Ovary (tissue), 10 donors: ENCODE measurements at places on chromosomes 3 and 15. TPM values are rescaled to one million over a fixed set of nuclear protein-coding genes. Genes with fewer than 3 reads are reported as not detected.

GRCh38 chr3:150247441-150247840 is 160.7 kb upstream of the TSC22D2 start:
- no peaks in the 10 kb centered on the region for H3K36me3 ChIP-seq
- no peak overlapping the region for H3K27ac ChIP-seq

DNA sequence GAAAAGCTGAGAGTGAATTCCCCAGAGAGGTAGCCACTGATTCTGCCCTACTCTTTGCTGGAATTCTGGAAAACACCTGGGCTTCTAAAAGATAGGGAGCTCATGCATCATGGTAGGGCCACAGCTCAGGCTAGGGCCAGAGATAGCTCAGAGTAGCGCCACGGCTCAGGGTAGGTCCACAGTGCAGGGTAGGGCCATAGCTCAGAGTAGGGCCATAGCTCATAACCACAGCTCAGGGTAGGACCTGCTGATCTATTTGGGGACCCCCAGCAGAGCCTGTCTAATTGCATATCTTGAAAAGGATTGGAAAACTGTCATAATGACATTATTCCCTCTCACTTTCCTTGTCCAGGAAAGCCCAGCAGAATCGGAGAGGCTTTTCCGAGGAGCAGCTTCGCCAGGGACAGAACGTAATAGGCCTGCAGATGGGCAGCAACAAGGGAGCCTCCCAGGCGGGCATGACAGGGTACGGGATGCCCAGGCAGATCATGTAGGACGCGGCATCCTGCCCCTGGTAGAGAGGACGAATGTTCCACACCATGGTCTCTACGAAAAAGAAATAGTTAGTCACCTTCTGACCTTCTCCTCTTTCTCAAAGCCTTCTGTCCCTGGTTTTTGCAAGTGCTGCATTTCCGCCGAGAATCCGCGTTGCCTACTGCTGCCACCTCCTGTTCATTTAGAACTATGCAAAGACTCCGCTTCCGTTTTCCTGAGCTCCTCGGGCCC is 14.5 kb downstream of the TAGLN3 start:
- peaks cover 3% of the 10 kb centered on the region for H3K4me1 ChIP-seq
- no peak overlapping the region for H3K4me3 ChIP-seq
- H3K27me3 ChIP-seq: no peaks in the 10 kb centered on the region

- no peak for DNase-seq
- H3K27me3 ChIP-seq: no peaks in the 10 kb centered on the region
- no peak overlapping the region for H3K4me3 ChIP-seq
- H3K36me3 ChIP-seq: no peaks in the 10 kb centered on the region
These were observed 39.9 kb upstream of the LRTM1 start for GRCh38 chr3:54967731-54968161.

DNA sequence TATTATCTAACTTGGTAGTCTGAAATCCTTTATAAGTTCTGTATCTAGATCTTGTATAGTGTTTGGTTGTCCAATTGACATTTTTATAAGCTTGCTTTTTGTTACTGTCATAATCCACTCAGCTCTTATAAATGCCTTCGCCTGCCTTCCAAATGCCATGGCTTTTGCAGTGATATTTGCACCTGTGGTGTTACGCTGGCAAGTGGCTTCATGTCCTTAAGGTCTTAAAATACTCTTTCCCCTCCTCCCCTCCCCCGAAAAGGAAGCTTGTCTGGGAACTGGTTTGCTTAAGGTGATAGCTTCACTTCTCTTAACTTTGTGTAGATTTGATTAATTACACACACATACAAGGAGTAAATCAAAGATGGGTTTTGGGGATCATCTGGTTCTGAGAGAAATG is 62.0 kb downstream of the ABHD2 start:
- no peak for DNase-seq
- H3K4me3 ChIP-seq: no peak overlapping the region
- H3K27ac ChIP-seq: no peak overlapping the region
- H3K4me1 ChIP-seq: peaks cover 2% of the 10 kb centered on the region
- H3K27me3 ChIP-seq: no peaks in the 10 kb centered on the region

DNA sequence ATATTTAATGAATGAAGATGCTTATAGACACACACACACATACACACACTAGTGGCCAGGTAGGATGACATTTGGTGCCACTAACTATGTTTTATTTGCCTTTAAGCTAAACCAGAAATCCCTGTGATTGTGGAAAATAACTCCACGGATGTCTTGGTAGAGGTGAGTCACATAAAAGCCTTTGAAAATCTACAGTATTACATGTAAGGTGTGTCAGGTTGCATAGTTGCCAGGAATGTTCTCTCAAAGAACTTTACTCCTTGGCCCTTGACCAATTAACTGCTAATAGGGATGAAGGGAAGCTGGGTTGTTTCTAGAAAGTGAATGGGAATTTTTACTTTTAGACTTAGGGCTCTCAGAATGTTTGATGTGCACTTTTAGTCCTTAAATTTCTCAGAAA is 9.9 kb downstream of the ZBED2 start:
- no peak for DNase-seq
- H3K27ac ChIP-seq: no peak overlapping the region
- no peak overlapping the region for H3K4me3 ChIP-seq
- H3K4me1 ChIP-seq: no peaks in the 10 kb centered on the region
- H3K27me3 ChIP-seq: no peaks in the 10 kb centered on the region
- H3K36me3 ChIP-seq: no peaks in the 10 kb centered on the region

GRCh38 chr15:76460347-76460746 is 123.8 kb downstream of the ISL2 start:
- no peaks in the 10 kb centered on the region for H3K4me1 ChIP-seq
- no peaks in the 10 kb centered on the region for H3K27me3 ChIP-seq
- no peak for DNase-seq

DNA sequence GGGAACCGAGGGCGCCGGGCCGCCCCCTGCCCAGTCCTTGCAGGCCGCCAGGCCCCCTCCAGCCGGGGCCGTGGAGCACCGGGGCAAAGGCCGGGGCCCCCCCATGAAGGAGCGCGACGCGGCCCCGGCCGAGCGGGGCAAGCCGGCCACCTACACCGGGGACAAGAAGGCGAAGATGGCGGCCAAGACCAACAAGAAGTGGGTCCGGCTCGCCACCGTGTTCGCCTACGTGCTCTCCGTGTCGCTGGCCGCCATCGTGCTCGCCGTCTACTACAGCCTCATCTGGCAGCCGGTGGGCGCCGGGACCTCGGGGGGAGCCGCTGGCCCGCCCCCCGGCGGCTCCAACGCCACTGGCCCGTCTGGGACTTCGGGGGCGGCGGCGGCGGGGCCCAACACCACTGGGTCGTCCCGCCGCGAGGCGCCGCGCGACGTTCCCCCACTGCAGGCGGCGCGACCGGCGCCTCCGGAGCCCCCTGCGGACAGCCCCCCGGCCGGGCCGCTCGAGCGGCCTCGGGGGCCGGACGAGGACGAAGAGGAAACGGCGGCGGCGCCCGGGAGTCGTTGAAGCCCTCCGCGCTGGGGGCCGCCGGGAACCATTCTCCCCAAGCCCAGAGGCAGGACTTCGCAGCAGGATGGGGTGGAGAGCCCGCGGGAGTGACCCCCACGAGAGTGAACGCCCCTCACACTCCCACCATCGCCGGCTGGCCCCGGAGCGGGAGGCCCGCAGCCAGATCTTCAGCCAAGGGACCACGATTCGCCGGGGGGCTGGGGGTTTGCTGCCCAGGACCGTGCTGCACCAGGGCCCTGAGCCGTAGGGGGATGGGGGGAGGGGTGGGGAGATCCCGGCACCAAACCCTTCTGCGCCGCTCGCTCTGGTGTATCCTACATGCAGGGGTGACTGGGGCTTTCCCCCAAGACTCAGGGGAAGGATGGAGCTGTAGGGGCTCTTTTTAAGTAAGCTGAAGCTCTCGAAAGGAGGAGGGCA is 753 bp downstream of the INAFM2 start:
- H3K27me3 ChIP-seq: no peaks in the 10 kb centered on the region
- H3K4me1 ChIP-seq: peaks cover 11% of the 10 kb centered on the region
- DNase-seq: peak; percentile 39
- H3K4me3 ChIP-seq: peak overlapping the region; percentile 80

- H3K36me3 ChIP-seq: no peaks in the 10 kb centered on the region
- no peaks in the 10 kb centered on the region for H3K4me1 ChIP-seq
- H3K27me3 ChIP-seq: no peaks in the 10 kb centered on the region
- no peak for DNase-seq
These were observed 20.7 kb upstream of the SLC25A26 start for GRCh38 chr3:66200147-66200546.

Gene CD86
- total RNA-seq: 1.9 TPM

Gene ACTRT3
- total RNA-seq: 3.8 TPM

Gene ZNF621
- 23.2 TPM for total RNA-seq

Gene ROPN1
- not detected for total RNA-seq

Gene WDR48
- total RNA-seq: 38.2 TPM

Gene CCR4
- total RNA-seq: 0.22 TPM

Gene GOLGA6L4
- 10.4 TPM for total RNA-seq
